ENCODE measurements at places on chromosomes 7 and 10.

DNA sequence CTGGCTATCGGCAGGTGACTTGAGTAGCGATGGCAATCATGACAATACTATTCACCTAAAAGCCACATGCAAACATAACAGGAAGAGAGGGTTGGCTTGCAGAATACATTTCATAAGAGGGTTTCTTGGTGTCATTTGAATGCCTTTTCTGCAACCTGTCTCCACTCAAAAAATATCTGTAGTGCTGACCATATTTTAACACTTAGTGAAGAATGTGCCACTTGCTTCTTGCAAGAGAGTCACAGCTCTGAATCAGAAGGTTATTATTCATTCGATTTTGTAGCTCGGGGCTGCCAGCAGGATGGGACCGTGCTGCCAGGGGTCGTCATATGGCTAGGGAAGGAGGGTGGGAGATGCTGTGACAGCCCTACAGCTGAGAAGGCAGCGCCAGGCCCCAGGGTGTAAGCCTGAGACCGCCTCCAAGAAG, 152.0 kb upstream of the PITRM1 start:
- no peak for DNase-seq

GRCh38 chr10:75450644-75451640, 19.5 kb downstream of the LRMDA start:
- DNase-seq: no peak

GRCh38 chr10:8498881-8499280, 444.4 kb downstream of the GATA3 start:
- DNase-seq: no peak

DNA sequence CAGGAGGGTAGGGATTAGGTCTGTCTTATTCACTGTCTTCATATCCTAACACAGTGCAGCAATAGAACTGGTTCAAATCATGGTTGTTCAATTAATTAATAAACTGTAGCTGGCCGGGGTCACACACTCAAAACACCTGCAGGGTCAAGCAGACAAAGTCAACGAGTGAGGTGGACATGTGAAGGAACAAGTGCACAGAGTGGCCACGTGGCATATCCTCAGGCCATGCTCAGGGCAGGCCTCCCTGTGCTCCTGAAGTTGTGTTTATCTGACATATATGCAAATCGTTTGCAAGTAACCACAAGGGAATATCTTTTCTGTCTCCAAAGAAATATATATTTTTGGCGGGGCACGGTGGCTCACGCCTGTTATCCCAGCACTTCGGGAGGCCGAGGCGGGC, 98.5 kb upstream of the ZMIZ1 start:
- no peak for DNase-seq

DNA sequence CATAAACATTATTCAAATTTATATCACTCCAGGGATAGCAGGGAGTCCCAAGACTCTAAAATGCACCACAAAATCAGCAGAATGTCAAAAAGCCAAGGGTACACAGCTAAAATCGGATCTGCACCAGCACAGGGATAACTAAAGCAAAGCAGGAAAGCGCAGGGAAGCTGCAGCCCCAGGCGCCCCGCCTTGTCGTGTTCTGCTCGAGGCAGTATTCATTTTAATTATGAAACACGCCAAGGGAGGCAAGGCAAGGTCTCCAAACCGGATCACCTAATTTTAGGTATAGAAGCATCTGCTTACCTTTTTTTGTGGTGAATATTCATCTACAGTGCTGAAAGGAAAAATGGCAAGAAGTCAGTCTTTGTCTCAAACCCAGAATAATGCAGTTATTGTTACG, 199.4 kb downstream of the RAPGEF5 start:
- DNase-seq: no peak

DNA sequence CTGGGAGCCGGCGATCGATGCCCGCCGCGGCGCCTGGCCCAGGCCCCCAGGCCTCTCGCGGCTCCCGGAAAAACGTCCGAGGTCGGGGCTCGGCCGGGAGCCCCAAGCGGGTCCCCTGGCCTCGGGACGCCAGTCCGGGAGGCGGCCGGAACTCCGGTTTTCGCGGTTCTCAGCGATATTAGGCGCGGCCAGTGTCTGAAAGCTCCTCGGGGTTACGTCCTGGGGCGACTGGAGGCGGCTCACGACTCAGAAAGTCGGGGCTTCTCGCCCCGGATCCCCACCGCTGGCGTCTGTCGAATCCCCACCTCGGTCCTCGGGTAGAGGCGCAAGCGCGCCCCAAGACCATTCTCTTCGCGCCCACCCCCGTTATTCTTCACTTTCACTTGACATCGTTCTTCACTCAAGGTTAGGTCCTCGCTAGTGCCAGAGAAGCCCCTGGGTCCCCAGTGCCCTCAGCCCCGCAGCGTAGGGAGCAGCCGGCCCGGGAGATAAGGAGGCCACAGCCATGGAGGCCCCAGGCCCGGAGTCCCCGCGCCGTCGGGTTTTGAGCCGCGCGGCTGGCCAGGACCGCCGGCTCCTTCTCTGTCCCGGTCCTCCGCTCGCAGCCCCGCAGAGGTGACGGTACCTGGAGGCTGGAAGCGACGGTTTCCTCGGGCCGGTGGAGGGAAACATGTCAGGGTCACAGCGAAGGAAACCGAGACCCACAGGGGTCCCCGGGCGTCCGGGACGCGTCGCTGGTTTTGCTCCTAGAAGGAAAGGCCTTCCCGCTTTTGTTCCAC, 35.2 kb upstream of the EBLN1 start:
- DNase-seq: peak; percentile 47

DNA sequence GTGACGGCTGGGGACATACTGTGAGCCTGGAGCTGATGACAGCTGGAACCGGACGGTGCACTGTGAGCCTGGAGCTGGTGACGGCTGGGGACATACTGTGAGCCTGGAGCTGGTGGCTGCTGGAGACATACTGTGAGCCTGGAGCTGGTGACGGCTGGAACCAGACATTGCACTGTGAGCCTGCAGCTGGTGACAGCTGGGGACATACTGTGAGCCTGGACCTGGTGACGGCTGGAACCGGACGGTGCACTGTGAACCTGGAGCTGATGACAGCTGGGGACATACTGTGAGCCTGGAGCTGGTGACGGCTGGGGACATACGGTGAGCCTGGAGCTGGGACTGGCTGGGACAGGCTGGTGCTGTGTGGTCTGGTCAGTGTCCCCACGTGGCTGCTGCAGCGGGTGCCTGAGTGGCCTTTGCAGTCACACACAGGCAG, 47.9 kb downstream of the PTPRN2 start:
- DNase-seq: no peak

GRCh38 chr7:157007470-157008066, 2.9 kb downstream of the MNX1 start:
- no peak for DNase-seq

GRCh38 chr7:55065079-55065478, 46.3 kb downstream of the EGFR start:
- DNase-seq: no peak

GRCh38 chr10:4294996-4295792, 510.2 kb upstream of the KLF6 start:
- DNase-seq: no peak

GRCh38 chr7:70573071-70573661, 558.8 kb upstream of the GALNT17 start:
- DNase-seq: no peak

DNA sequence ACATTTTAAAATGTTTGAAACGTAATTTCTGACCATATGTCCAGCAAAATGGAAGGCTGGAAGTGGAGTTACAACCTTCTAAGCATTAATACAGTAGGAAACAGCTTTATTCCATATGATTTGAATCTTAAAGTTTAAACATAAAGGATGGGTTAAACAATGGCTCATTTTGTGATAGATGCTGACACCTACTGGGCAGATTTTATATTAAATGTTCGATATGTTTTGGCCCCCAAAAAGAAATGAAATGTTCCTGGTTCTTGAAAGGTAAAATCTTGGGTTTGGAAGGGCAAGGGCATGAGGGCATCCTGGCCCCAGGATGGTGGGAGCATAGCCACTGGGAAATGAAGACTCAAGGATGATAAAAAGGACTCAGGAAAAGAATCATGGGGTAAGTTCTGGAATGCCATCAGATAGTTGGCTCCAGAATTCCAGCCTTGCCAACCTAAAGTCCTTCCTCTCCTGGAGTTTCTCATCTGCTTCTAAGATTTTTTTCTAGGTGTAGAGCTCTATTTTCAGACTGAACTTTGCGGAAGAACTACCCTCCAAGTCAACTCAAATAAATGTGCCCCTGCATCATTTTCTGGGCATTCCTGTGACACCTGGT, 34.6 kb upstream of the SLC35G1 start:
- DNase-seq: no peak

DNA sequence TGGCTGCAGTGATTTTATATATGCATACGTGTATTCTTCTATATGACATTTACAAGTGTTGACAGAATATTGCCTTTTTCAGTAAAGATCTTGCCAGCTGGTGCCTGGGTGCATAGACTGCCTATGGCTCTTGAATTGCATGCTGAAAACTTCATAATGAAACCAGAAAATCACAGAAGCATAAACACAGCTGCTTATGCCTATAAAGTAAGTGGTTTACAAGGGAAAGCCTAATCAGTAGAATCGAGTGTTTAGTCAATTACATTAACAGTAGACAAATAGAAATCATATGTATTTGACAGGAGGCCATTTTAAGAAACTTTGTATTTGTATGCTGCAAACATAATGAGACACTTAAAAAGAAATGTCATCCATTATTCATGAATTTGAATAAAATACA, 82.5 kb downstream of the TMEM168 start:
- DNase-seq: no peak

GRCh38 chr7:30900053-30900452, 11.6 kb upstream of the AQP1 start:
- DNase-seq: no peak

DNA sequence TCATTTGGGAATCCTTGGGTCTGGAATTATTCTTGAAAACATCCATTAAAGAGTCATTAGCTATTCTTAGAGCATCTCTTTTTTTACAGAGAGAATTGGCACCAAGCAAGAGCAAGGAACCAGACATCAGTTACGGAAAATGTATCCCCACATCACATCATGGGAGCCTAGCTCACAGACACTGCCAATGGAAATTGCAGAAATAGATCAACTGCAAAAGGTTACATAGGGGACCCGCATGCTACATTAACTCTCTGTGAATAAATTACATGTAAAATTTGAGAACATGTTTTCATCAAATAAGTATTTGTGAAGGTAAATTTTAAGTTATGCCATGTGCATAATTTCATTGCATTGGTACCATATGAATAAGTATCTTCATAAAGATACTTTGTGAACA, 224.8 kb downstream of the ZNF248 start:
- no peak for DNase-seq

DNA sequence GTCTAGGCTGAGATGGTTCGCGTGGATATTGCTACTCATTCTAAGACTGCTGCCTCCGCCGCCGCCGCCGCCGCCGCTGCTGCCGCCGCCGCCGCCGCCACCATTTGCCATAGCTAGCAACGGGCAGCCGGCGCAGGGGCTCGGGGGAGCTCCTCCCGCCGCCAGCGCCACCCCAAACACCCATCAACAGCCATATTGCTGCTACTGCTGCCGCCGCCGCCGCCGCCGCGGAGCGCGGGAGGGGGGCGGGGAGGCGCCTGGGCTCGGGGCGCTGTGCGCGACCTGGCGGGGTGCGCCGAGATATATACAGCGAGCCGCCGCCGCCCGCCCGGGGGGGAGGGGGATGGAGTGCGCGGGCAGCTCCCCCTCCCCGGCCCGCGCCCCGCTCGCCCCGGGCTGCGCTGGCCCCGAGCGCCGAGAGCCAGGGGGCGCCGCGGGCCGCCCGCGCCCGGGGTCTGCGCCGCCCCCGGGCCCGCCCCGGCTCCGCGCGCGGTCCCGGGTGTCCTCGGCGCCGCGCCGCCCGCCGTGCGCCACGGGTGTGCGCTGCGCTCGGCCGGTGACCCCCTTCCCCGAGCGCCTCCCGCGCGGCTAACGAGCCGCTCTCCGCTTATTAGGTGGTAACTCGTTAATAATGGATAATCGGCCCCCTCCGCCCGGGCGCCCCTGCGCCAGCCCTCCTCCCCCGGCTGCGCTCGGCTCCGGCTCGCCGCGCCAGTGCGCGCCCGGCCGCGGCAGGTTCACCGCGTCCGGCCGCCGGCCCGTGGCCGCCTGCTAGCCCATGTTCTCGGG, at the start of gene KCNMA1:
TSS of gene KCNMA1 (minus strand) at position 277 of the 789 bp plus-strand sequence.
- DNase-seq: no peak
